Stimulated activated CD8-positive, alpha-beta memory T cell treated with anti-CD3 and anti-CD28 coated beads, Interleukin-2, amount 100 ng/mL, for 1 hour (primary cell): ENCODE measurements at places on chromosomes 13 and 19.
A peak's percentile ranks its signal among the peaks of the same experiment; 100 is the strongest.

DNA sequence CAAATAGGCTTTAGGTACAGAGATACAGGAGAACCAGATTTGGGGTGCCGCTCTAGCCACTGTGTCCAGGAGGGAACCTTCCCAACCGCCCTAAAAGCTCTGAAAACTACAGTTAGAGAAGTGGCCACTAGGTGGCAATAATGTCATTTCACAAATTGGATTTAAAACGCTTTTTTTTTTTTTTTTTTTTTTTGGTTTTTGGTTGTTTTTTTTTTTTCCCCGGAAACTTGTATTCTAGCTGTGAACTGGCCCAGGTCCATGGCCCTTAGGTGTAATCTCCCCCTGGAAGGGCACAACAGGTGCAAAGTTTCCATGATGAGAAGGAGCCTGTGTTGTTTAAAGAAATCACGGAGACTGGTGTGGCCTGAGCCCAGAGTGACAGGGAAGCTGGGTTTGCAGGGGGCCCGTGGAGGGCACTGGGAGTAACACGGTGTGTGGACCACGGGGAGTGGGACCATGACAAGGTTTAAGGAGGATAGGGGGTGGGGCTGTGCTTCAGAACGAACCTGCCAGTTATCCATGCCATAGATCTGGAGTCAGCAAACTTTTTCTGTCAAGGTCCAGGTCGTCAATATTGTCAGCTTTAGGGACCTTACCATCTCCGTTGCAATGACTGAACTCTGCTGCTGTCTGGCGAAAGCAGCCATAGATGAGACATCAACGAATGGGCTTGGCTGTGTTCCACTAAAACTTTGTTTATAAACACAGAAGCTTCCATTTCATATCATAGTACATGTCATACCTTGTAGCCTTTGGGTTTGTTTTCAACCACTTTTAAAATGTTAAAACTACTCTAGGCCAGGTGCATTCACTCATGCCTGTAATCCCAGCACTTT lies 10.1 kb downstream of the OR1I1 start:
- peak; percentile 13 for DNase-seq

GRCh38 chr13:96473526-96474180 lies 383.7 kb downstream of the HS6ST3 start:
- no peak for DNase-seq

DNA sequence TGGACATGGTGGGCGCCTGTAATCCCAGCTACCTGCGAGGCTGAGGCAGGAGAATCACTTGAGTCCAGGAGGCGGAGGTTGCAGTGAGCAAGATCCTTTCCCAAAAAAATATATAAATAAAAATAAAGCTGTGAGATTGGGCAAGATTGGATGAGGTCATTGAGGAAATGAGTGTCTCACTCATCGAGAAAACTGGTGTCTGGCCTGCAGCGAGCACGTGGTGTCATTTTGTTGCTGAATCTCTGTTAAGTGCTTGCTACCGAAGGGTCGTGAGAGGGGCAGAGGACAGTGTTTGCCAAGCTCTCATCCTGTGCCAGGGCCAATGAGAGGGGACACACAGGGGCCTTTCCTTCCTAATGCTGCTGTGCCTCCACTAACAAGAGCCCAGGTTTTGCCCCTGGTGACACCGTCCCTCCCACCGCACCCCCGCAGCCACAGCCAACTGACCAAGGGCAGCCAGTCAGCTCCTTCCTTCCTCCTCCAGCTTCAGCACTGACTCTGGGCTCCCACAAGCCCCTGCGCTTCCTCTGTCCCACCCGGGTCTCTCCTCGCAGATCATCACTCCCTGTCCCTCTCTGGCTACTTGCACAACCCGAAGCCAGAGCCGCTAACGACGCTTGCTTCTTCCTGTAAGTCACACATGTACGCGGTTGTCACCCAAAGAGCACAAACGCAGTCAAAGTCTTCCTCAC lies 3.2 kb downstream of the POLD1 start:
- no peak for DNase-seq

DNA sequence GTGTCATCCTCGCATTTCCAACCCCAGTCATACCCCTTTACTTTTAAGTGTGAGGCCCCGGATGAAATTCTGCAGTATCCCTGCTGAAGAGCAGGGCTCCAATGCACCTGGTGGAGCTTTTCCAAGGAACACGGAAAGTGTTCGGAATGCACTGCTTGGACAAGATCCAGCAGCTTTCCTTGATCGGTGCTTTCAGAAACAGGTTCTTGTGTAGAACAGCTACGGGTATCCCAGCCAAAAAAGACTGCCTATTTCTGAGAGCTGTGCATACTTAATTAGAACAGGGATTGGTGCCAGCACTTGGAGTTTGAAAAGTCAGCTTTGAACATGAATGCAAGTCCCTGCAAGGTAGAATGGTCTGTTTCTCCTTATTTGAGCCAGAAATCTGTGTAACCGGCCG lies 87.2 kb upstream of the C1QTNF9B start:
- no peak for DNase-seq

GRCh38 chr13:96822895-96823294 lies 171.4 kb downstream of the OXGR1 start:
- no peak for DNase-seq

DNA sequence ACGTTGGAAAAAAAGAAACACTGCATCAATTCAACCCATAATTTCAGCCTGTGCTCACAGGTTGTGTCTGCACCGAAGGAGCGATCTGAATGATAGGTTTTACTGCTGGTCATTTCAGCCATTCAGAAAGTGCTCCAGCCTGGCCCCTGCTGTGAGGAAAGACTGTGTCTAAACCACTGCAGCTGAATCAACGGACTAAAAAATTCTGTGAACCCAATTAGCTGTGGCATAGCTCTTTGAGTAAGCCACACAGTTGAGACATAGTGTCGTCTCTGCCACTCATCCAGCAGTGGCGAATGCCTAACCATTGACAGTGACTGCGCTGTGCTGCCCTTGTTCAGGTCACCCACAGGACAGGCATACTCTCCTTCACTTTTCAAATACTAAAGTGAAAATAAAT lies 179.8 kb downstream of the COG6 start:
- DNase-seq = no peak

DNA sequence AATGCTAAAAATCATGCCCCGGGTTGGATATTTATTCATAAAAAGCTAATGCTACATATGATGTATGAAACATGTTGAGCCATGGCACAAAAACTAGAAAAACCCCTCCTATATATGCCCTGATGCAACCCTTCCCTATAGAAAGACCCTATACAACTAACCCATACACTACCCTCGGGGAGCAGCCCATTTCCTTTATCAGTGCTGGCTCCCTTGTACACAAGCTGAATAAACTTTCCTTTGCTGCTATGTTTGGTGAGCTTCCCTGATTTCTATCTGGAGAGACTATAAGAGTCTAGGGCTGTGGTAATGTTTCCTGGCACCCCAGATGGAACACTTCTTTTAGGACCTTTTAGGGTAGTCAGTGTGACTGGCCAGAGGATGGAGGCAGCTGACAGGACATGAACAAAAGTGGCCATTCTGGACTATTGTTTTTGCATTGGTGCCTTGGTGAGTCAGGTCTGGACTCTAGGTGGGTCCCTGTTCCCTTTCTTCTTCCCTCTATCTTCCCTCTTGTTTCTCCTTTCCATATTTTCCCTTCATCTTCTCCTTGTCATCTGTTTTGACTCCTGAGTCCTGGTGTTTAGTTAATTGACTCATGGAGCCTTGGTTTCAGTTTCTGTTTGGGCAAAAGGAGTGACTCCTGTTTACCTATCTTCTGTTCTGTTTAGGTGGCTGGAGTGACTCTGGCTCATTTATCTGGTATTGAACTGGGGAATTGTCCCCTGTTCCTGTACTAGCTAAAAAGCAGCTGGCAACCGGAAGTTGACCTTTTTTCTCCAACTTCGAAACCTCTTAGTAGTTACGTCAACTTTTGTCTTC lies 1321.8 kb upstream of the PCDH9 start:
- DNase-seq = no peak

GRCh38 chr19:15536350-15536749 lies 28.0 kb downstream of the CYP4F22 start:
- DNase-seq = no peak

DNA sequence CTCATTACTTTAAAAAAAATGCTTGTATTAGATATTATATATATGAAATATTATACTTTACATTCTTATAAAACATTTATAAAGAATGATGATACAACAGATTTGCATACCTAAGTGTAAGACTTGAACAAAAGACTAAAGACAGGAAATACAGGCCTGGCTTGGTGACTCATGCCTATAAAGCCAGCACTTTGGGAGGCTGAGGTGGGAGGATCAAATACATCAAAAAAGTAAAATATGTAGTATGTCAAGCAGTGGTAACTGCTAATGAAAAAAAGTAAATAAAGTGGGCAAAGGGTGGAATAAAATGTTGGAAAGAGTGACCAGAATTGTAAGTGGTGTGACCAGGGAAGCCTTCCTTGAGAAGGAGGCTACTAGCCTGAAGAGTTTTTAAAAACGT lies 133.7 kb downstream of the GGACT start:
- no peak for DNase-seq

GRCh38 chr19:54429176-54429495 lies 13.9 kb downstream of the TTYH1 start:
- no peak for DNase-seq

GRCh38 chr19:40733149-40733548 lies 16.2 kb downstream of the ITPKC start:
- DNase-seq = no peak

DNA sequence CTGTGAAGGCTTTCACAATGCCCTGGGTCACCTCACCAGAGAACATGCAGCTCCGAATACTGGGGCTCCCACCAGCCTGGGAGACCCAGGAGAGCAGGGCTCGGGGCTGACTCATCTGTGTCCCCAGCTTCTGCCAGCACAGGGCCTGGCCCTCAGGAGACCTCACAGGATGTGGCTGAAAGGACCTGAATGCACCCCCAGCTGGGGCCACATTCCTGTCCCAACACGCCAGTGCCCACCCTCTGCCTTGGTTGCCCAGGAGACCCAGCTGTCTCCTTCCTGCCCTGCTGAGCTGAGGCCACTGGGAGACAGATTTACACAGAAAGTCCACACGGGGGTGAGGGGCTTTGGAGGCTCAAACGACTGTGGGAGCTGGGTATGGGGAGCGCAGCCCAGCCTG lies 11.9 kb downstream of the BCAT2 start:
- DNase-seq = no peak

GRCh38 chr13:35917942-35918645 lies 213.1 kb downstream of the DCLK1 start:
- DNase-seq = no peak

DNA sequence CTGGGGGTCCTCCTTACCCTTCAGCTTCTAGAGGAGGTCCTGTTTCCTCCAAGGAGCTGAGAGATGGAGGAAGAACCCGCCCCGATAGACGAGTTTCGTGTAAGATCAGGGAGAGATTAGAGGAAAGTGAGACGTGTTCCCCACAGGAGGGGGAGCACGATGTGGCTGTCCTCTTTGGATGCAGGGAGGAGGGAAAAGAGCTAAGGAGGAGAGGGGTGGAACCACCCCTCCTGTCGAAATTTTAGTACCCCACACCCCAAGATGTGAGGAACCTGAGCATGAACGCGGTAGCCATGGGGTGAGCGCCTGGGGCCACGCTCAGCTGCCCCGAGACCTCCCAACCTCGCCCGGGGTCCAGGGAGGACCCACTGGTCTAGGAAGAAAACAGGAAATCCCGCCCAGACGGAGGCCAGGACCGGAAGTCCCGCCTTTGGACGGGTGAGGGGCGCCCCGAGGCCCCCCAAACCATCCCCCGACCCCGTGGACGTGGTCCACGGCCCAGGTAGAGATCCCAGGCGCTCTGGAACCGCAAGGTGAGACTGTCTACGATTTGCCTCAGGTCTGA lies 1.2 kb downstream of the AKT1S1 start:
- DNase-seq = no peak

GRCh38 chr13:77506874-77507273 lies 28.6 kb upstream of the SCEL start:
- no peak for DNase-seq

GRCh38 chr13:79434556-79434955 lies 28.5 kb upstream of the RBM26 start:
- no peak for DNase-seq

DNA sequence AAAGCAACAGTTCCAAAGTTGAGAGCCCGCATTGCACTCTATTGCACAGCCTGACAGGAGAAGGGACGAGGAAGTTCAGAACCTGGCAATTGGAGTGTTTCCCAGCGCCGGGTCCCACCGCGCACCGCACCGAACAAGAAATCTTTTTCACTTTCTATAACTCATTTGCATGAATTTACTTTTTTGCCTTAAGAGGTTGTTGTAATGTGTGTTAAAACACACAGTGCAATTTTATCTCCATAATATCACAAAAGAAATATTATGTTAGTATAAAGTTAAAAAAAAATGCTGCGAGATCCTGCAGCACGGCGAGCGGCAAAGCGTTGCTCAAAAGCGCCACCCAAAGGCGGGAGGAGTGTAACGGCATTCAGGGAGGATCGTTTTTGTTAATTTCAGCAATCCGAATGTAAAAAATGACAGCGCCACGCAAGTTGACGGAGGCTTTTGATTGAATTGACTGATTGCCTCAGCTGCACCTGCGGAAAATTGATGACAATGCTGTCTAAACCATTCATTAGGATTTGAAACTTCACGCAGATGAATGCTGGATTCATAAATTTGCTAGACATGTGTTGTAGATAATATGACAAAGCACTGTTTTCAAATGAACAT lies 303.6 kb upstream of the ZNF507 start:
- no peak for DNase-seq

DNA sequence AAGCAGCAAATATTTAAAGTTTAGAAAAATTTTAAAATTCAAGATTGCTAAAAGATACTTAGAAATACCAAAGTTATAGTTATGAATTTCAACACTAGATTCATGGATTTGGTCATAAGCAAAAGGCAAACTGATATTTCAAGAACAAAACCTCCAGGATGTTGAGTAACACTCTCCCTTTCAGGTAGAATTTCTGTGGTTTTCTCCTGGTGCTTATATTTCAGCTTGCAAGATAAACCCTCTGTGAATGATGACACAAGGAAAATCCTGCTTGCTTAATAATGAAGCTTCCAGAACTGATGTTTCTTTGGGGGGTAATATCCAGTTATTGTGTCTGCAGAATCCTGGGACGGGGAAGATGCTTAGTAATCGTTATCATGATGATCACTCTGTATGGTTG lies 320.3 kb upstream of the EDNRB start:
- no peak for DNase-seq

DNA sequence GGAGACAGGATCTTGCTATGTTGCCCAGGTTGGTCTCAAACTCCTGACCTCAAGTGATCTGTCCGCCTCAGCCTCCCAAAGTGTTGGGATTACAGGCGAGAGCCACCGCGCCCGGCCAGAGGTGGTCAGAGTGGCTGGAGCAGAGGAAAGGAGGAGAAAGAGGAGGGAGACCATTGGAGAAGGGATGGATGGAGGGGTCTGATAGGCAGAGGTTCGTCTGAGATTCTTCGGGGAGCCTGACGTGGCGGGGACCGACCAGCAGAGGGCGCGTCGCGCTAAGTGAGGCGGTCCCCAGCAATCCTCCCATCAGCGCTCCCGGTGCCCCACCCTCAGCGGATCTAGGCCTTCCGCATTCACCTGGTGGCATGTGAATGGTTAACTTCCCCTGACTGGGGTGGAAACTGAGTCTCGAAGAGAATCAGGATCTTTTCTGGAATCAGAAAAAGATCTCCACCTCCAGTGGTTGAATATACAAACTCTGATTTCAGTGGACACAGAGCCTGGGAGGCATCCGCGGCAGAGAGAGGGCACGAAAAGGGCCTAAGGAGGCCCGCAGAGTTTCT lies 8.8 kb downstream of the GTPBP3 start:
- DNase-seq = peak; percentile 54
